Stimulated activated CD8-positive, alpha-beta memory T cell treated with anti-CD3 and anti-CD28 coated beads, Interleukin-4, amount 100 ng/mL, for 48 hours (primary cell): ENCODE measurements at places on chromosomes 1 and 21.

- no peak for DNase-seq
These were observed 26.3 kb upstream of the MAN1C1 start for GRCh38 chr1:25590096-25590824.

GRCh38 chr1:71196685-71197084 lies 115.8 kb upstream of the ZRANB2 start:
- DNase-seq = no peak

DNA sequence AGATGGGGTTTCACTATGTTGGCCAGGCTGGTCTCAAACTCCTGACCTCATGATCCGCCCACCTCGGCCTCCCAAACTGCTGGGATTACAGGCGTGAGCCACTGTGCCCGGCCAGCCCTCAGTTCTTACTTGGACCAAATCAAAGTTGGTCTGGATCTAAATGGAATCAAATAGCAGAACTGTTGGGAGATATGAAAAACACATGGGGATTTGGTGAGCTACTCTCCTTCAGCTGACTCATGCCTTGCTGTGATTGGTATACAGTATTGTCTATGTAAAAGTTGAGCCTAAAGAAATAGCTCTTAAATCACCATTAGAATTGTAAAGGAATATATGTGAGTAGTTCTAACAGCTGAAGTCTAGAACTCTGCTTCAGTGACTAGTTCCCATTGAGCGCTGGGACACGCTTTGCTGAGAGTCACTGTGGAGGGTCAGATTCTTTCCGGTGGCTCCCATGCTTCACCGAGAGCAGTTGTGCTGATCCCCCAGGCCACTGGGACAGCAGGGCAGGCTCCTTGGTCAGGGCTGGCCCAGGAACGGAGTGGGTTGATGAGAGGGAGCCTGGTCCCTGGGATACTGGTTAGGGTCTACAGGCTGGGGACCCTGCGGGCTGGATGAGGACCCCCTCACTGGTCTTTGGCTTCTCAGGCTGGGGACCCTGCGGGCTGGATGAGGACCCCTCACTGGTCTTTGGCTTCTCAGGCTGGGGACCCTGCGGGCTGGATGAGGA lies 14.0 kb downstream of the PKNOX1 start:
- DNase-seq = no peak

GRCh38 chr21:36010801-36011200 lies 49.5 kb downstream of the SETD4 start:
- no peak for DNase-seq

- DNase-seq = no peak
These were observed 511 bp downstream of the NDC1 start for GRCh38 chr1:53837646-53837923.

- DNase-seq = no peak
These were observed 101.9 kb downstream of the PRDM2 start for GRCh38 chr1:13801655-13802486.

DNA sequence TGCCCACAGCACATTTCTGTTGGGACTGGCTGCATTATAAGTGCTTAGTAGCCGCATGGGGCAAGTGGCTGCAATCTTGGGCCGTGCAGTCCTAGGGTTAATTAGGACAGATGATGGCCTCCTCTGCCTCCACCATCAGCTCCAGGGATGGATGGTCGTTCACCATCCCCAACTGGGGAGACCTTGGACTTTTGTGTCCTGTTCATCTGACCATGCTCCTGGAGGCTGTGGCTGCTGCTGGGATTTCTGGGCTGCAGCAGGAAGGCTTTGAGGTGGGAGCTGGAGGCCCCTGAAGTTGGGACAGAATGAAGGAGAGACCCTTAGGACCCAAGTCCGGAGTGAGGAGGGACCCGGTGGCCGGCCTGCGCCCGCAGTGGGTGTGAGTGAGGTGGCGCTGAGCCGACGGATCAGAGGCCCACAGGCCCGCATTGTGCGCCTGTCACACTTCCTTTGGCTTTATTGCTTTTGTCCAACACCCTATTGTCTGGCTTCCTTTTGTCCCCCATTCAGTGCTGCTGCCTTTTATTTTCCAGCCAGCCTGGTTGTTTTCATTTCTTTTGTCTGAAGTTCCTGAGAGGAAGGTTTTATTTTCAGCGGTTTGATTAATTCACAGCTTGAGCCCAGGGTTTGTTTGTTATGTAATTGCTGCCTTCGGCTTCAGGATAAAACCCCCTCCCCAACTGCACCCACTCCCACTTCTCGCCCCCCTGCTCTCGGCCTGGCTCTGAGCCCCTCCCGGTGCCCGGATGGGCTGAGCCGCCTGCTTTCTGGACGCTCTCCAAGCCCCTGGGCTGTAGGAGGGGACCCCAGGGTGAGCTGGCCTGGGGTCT lies 35.6 kb downstream of the SOX13 start:
- DNase-seq = no peak

GRCh38 chr1:26822737-26823395 lies 3.6 kb upstream of the ZDHHC18 start:
- no peak for DNase-seq

GRCh38 chr1:214460304-214460916 lies 91.0 kb downstream of the PTPN14 start:
- no peak for DNase-seq

DNA sequence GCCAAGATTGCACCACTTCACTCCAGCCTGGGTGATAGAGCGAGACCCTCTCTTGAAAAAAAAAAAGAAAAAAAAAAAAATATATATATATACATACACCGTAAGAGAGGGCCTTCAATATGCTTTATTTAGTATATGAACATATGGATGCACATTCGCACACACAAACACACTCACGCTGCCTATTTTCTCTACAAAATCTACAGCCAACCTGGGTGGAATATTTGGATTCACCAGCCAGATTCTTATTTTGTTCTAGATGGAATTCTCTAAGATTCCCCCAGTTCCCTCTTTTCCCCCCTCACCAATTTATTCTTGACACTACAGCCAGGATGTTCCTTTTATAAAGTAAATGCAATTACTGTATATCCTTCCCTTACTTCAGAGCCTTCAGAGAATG lies 131.6 kb downstream of the TM2D1 start:
- DNase-seq = no peak

DNA sequence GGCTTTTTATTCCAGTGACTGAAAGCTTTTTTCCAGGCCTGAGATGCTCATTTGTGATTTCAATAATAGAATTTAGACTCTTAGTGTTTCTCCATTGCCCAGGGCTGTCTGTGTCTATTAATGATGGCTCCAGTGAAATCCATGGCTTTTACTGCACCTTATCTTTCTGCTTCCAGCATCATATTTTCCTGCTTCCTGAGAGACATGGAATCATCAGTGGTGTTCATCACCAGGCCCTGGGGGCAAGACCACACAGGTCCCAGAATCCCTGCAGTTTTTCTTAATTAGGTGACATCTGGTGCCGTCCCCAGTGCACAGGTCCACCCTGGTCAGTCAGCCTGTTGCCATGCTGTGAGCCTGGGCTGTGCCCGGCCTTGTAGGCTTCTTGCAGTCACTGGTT lies 15.5 kb downstream of the NT5C1A start:
- DNase-seq = no peak

- no peak for DNase-seq
These were observed 299.8 kb downstream of the MRPL39 start for GRCh38 chr21:25307489-25307888.
